ENCODE measurements at places on chromosomes 3 and 15.

- no peak for DNase-seq
Observed at GRCh38 chr15:97301166-97301565, 659.3 kb upstream of the ARRDC4 start.

DNA sequence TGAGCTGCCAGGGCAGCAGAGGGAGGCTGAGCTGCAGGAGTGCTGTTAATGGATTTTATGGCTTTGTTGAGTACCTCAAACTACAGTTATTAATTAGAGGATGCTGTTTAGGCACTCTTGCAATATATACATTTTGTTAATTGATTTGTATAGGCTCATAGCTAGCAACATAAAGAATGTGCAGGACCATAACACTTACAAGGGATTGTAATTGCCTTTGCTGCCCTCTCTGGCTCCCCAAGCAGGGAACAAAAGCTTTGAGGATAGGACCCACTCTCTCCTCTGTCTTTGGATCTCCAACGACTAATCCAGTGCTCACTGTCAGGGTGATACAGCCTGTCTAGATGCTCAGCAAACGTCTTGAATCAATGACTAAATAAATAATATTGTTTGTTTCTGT lies 1.2 kb upstream of the CLSTN2 start:
- no peak for DNase-seq

DNA sequence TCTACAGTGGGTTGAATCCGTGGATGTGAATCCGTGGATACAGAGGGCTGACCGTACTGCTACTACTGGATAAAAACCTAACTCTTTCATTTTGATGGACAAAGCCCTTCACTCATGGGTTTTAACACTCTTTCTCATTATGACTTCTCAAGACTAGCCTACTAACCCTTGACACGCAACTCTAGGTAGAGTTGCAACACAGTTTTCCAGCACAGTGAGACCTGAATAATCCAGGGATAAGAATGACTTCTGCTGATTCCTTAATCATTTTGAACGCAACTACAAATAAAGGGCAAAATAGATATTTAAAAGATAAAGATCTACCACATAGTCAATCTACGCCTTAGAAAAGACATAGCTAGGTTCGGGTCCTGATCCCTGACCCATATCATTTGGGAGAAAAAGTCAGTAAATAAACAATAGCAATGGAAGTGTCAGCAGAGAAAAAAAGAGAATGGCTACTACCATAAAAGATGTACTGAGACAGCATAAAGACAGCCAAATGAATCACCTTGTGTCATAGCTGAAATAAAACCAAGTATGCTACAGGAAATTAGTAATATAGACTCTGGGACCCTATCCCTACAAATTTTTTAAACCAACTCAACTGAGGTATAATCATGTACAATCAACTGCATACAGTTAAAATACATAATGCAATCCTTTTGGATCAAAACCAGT lies 87.6 kb downstream of the DPH6 start:
- DNase-seq: no peak

- DNase-seq: no peak
Observed at GRCh38 chr15:82788496-82788895, 17.4 kb downstream of the FSD2 start.

DNA sequence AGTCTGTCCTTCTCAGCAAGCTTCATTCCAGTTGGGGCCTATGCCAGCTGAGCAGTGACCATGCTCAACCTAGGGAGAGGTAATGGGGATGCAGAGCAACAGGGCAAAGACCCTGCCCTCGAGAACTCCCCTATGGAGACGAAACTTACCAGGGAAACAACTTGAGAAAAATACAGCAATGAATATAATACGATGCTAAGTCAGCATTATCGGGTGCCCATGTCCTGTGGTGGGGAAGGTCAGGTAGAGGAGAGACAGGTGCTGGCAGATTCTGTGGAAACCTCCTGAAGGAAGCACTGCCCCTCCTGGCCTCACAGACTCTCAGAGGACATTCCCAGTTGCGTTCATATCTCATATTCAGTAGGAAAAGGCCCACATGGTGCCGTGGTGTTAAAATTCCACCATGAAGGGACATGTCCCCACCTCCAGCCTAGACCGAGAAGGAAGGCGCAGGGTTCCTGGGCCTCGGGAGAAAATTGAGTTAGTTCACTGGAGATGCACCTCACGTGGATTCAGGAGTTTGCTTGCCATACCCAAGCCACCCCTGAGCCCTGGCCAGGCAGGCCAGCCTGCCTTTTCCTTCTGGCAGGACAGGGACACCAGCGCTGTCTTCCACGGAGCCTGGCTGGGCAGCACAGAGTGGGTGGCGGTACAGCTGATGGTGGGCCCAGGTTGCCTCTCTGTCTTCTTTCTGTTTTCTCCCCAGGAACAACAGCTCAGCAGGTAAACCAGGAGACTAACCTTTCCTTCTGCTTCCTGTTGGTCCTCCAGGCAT lies 62.4 kb downstream of the BOC start:
- no peak for DNase-seq

DNA sequence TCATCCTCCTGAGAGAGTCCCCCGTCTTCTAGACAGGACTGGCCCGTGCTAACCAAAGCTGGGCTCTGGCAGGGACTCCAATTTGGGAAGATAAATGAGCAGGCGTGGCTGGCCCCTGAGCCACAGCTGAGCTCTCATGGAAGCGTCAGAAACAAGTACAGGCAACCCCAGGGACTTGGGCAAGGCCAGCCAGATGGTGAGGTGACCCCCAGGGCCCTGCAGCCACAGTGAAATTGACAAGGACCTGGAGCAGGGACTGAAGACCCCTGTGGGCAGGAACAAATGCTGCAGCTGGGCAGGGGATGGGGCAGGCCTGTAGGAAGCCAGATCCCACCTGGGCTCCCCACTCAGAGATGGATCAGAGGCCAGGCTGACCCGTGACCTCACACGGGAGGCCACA lies 32.8 kb upstream of the CGNL1 start:
- no peak for DNase-seq

DNA sequence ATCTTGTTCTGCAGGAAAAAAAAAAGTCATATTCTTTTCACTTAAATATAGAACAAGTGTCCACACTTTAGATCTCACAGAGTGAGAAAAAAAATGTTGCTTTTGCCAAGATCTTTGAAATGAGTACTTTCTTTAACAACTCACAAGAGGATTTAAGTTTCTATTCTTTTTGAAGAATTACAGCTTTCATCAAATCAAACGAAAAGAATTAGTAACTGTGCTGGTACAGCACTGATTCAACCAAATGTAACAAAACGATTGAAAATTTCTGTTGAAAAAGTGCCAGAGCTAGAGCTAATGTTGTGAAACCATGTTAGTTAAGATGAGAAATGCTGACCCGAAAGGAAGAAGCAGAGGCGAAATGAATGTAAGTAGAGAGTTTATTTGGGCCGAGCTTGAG lies 300.2 kb downstream of the GABRB3 start:
- DNase-seq: no peak

All from germinal center (tissue), 1 donor.